Fibroblast of upper back skin (primary cell): ENCODE measurements at places on chromosomes 6 and 20.

- DNase-seq = no peak
Observed at GRCh38 chr20:4671015-4671414, 50.7 kb upstream of the PRND start.

DNA sequence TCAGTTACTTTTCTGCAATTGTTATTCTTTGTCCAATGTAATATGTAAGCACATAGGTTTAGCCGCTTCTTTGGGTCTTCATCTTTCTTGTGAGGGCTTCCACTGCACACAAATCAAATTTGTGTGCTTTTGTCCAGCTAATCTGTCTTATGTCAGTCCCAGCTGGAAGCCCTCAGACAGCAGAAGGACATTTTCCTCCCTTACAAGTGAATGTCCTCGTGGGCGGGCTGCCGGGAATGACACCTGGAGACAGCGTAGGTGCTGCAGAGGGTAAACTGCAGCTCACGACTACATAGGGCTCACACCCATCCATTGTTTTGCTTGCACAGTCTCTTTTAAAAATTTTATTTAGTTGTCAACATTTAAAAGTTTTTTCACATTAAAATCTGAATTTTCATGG is 24.6 kb upstream of the PPP1R14C start:
- no peak for DNase-seq

GRCh38 chr6:1770435-1770843 is 160.7 kb downstream of the FOXC1 start:
- peak; percentile 38 for DNase-seq

DNA sequence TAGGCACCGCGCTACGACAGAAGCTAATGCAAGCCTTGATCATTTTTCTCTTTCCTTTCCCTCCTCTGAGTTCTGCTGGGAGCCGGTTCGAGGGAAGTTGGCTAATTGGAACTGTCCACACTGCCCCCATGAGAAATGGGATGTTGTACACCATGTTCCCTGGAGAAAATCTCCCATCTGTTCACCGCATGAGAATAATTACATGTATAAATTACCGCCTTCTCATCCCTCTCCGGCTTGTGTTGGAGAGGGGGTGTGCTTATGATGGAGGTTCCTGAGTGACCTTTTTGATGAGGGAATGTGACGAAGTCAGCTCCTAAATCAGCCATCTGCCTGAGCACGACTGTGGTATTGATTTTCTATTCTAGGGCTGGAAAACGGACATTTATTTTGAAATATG is 320.2 kb upstream of the SULF2 start:
- peak; percentile 42 for DNase-seq

GRCh38 chr6:109241199-109241598 is 141.1 kb downstream of the CD164 start:
- DNase-seq = peak; percentile 79
